ENCODE measurements at places on chromosomes 4 and X.

- DNase-seq = peak; percentile 90
Observed at GRCh38 chr4:128468123-128468989, 180.7 kb upstream of the PGRMC2 start.

GRCh38 chr4:43835869-43836268, 612.7 kb downstream of the KCTD8 start:
- no peak for DNase-seq

- DNase-seq = no peak
Observed at GRCh38 chr4:71732066-71732465, 51.8 kb downstream of the GC start.

DNA sequence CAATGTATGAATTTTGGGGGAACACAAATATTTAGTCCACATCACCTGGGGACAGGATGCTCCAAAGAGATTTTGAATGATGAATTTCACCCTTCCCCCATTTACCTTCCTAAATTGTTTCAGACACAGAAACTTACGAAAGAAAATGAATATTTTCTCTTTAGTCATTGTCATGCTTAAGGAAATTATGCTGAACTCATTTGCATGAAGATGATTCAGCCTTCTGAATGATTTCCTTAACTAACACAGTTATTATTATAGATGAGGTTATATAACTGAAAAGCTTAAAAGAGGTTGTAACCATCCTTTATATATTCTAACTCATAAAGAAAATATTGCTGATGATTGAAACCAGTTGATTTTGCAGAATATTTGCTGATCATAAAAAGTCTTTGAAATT, 61.1 kb downstream of the KCNIP4 start:
- no peak for DNase-seq

GRCh38 chrX:136880003-136880451, 498 bp downstream of the RBMX start:
- DNase-seq = peak; percentile 20

- peak; percentile 30 for DNase-seq
Observed at GRCh38 chr4:184473499-184474262, 669 bp downstream of the IRF2 start.

GRCh38 chr4:134754301-134755019, 552.9 kb upstream of the PABPC4L start:
- no peak for DNase-seq

DNA sequence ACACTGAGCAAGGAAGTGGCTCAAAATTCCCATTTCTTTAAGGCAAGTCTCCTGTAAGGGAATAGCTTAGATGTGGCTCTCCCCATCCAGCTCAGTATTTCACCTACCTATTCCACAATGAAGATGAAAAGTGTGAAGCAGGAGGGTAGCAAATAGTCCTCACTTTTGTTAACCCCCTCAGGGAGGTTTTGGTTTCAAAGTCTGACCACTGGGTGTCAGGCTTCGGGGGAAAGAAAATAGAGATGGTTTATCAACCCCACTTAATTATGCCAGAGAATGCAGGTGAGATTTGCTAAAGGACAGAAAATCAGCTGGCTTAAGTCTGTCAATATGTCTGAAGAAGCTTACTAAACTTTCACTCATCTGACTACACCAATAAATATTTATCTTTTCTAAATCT, 69.5 kb downstream of the DHX15 start:
- DNase-seq = no peak

DNA sequence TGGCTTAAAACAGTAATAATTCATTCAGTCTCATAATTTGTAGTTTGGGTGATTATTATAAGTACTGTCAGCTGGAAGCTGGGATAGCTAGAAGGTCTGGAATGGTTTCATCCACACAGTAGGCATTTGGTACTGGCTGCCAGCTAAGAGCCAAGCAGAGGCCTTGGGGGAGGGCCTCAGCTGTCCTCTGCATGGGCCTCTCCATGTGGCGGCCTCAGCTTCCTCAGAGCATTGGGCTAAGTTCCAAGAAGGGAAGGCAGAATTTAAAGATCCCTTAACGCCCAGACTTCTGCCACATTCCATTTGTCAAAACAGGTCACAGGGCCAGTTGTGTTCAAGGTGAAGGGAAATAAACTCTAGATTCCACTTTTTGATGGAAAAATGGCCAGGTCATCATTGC, 93.3 kb downstream of the NEUROG2 start:
- DNase-seq = no peak

DNA sequence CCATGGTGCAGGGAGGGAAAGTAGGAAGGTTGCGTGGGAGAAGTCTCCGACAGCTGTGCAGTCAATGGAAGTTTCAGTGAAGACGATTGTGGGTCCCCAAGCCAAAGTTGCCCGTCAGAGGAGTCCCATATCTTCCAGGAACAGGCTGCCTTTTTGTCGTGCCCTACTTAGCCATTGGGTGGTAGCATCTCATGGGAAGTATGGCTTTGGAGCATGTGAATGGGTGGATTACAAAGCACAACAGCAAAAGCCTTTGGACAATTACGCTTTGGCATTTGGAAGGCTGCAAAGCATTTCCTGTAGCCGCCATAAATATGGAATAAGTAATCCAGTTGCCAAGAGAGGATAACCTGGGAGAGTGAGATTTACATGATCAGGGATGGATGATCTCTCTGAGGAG, 300.7 kb upstream of the BOD1L1 start:
- no peak for DNase-seq

DNA sequence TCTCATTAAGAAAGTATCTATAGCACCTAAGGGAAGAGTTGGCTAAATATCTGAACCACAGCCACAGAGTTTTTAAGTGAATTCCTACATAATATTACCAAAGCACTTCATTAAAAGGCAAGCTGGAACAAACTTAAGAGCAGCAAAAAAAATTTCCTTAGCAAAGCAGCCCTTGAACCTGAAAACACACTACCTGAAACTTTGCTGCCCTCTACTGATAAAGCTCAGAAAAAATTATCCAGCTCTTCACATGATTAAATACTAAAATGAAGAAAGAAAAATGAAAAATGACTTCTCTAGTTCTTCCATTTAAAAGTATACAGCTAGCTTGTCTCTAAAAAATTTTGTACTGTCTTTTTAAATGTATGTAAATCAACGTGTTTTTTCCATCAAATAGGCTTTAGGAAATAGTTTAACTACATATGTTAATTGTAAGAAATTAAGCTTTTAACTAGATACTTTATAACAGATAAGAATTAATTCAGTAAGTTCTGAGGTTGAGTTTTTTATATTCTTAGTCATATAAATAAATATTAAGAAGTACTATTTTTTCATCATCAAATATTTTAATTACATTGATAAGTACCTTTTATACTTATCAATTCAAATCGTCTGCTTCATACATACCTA, 156.1 kb downstream of the STPG2 start:
- DNase-seq = peak; percentile 12

DNA sequence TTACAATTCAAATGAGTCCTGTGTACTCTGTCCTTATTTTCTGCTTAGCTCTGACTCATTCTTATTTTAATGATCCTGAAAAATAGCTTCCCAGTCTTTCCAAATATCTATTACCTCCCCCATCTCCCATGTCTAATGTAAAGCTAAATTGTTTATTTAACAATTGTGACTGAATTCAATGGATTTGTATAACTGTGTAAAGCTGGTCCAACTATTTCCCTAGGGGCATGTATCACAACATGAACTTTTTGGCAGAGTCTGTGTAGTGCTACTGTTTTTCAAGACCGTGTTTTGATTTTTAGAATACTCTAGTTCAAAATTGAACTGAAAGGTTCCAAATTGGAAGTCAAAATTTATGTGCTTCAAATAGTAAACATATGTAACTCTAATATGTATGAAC, 67.8 kb downstream of the SPCS3 start:
- peak; percentile 78 for DNase-seq

DNA sequence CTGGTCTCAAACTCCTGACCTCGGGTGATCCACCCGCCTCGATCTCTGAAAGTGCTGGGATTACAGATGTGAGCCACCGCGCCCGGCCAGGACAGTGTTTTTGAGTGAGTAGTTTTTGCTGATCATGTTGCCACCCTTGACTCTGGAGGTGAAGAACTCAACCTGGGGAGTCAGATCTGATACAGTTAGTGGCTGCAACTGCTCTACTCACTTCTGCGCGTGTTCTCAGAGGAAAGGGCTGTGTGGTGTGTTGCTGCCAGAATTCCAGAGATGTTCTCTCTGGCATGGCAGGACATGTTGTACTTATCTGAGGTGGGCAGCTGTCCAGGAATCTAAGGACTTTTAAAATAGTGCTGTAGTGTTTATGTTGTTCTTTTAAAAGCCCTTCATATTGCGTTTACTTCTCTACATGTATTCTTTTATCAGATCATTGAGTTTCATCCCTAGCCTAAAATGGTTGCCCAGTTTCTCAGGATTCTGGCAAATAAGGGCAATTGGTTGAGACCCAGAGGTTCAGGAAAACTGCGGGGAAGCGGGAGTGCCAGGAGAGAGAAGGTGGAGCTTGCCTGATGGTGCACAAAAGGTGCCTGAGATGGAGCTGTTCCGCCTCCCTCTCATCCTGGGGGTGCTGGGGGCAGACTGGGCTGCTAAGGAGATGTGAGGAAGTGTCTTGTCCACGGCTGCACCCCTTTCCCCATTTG, 97.7 kb downstream of the ARHGAP10 start:
- DNase-seq = peak; percentile 61

- peak; percentile 94 for DNase-seq
Observed at GRCh38 chrX:72029483-72030411, 102.0 kb downstream of the RTL5 start.

DNA sequence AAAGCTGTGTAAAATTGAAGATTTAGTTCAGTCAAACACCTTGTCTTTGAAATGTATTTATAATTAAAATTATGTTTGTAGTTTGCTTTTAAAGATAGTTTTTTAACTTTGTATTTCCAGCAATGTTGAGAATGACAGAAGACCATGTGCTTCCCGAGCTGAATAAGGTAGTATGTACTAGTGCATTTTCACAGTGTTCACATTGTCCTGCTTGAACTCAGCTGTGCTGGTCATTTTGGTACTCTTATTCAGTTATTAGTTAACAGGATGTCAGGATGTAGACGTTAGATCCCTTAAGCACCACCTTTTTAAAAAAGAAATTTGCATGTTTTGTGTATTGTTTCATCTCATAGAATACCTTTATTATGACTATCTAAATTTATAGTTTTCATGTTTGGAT, 28.4 kb downstream of the ANAPC4 start:
- DNase-seq = no peak

DNA sequence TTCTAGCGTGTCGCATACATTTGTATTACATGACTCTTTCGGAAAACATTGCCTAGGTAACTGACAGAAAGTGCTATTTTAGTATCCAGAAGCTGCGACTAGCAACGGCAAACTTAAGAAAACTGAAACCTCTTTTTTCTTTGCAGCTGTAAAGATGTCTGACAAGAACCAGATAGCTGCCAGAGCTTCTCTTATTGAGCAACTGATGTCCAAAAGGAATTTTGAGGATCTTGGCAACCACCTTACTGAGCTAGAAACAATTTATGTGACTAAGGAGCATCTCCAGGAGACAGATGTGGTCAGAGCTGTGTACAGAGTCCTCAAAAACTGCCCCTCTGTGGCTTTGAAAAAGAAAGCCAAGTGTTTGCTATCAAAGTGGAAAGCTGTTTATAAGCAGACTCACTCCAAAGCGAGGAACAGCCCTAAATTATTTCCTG, 9.4 kb downstream of the TCEANC start:
- DNase-seq = no peak

DNA sequence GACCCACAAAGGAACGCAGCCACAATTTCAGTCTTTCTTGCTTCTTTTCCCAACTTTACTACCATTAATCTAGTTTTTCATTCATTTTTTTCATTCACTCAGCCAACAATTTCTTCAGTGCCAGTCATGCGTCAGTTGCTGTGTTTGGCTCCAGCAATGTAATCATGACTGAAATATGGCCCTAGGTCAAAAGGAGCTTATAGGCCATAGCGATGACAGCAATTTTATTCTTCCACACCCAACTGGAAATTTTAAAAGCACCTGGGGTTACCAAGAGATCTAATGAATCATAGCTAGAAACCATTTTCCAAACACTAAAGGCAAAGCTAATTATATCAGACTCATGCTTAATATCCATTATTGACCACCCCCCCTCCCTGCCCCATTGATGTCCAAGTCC, 29.8 kb upstream of the C1QTNF7 start:
- no peak for DNase-seq

DNA sequence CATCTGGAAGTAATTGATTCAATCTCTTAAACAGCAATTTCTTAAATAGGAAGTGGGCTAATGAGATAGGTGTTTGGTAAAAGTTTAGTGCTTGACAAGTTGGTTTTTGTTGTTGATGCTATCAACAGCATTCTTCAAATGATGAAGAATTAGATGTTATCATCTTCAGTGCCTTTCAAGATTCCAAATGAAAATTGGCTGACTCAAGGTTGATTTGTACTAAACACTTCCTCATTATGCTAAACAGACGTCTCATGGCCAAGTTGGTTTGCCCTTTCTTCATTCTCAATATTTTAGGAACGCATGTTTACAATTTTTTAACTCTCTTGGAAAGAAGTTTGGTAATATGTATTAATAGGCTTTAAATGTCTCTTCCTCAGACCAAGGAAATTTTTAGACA, 86.0 kb downstream of the MID1IP1 start:
- DNase-seq = no peak

GRCh38 chr4:140286456-140286855, 87.0 kb upstream of the SCOC start:
- no peak for DNase-seq

- no peak for DNase-seq
Observed at GRCh38 chr4:173538148-173538908, 8.3 kb upstream of the HAND2 start.

DNA sequence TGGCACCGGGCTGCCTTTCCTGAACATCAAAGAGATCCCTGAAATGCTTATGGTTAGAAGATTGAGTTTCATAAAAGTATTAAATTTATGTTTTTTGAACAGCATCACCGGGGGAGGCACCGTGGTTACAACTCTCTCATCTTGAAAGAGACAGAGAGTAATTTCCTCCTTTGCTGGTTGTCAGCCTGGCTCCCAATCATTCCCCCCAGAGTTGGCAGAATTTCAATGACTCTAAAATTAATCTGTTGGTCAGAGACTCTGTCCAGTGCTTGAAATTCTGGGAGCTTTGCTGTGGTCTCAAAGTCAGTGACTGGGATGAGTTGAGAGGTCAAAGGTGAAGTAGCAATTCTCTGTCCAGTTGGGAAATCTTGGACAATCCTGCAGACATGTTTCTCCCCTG, 135.9 kb downstream of the RAB28 start:
- no peak for DNase-seq

DNA sequence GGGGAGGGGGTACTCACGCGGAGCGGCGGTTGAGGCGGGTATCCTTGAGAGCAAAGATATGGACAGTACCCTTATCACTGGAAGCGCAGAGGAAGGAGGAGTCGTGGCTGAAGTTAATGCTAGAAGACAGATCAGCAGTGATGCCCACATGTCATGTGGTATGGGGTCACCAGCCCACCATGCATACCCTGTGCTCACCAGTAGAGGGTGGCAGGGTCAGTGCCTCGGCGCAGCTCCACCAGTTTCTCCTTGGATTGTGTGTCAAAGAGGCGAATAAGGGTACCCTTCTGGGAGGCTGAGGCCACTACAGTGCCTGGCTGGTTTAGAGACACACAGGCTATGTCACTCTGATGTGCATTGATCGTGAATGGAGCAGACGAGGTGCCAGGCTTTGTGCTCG, 1.5 kb upstream of the PRAF2 start:
- no peak for DNase-seq

- DNase-seq = no peak
Observed at GRCh38 chrX:32778965-32779364, 432.4 kb downstream of the DMD start.

GRCh38 chrX:42054256-42054655, 130.9 kb upstream of the CASK start:
- no peak for DNase-seq
